ENCODE measurements at places on chromosomes 7 and 10.

DNA sequence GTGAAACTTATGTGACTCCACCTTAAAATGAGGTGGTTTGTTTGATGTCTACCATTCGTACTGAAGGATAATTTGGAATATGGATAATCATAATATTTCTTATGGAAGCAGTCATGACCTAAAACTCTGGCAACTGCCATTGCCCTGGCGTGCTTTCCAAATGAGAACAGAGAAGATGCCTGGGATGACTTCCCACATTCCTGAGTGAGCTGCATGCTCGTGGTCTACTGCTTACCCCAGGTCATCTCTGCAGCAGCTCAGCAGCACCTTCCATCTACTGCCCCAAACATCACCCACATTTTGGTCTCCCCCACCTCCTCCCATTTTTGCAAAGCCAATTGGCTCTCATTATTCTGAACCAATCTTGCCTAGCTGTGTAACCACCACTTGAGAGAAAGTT, 40.1 kb downstream of the LYZL1 start:
- DNase-seq: no peak

DNA sequence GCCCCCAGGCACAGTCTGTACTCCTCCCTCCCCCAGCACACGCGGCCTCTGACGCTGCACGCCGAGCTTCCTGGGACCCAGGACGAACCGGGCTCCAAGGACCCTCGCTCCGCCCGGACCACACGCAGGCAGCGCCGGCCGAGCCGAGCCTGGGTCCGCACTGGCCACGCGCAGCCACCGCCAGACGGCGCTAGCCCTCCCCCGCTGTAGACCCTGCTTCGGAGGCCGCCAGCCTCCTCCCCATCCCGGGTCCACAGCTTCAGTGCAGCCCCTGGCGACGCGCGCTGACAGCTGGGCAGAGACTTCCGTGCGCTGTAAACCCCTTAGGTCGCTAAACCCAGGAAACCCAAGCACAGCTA, 936 bp upstream of the TCERG1L start:
- DNase-seq: no peak

DNA sequence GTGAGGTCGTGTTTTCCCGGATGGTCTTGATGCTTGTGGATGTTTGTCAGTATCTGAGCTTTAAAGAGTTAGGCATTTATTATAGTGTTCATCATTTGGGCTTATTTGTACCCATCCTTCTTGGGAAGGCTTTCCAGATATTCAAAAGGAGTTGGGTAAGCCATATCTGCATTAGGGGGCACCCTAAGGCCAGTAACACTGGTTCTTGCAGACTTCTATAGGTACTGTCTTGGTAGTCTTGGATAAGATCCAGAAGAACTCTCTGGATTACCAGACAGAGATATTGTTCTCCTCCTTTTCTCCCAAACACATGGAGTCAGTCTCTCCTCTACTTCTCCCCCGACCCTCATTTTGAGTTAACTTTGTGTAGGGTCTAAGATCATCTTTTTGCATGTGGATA, 92.8 kb downstream of the SDK1 start:
- DNase-seq: no peak

DNA sequence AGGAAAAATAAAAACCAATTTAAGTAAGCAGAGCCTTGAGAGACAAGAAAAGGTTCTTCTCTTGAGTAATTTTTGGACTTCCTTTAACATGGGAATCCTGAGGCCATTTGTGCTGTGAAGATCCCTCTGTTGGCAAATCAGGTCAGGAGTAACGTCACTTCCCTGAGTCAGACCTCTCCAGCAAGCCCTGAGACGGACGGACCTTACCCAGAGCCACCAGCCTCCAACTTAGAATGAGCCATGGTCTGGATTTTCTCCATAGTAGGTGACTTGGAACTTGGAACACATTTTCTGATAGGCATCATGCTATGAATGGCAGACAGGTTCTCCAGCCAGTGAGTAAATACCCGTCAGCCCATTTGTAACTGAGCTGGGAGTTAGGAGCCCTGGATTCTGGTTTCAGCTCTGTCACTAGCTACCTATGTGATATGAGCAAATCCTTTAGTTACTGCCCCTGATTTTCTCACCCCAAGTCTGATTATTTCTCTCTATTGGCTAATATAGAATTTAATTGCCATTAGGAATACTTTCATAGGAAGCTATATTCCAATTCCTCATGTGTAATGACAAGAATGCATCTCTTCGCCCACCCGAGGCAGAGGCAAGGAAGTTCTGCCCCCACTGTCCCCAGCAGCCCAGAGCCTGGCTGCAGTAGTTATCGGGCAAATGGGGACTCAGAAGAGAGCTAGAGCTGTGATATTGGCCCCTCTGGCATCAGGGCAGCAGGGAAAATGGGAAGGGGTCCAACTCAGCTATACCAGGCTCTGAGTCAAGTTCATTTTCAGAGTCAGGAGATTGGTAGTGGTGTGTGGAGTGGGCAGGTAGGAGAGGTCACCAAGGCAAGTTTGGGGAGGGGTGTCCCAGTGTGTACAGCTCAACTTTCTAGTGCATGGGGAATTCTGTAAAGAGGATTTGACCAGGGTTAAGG, 153.7 kb upstream of the AGK start:
- DNase-seq: no peak

- DNase-seq: no peak
Observed at GRCh38 chr7:17580141-17580540, 281.7 kb downstream of the AHR start.

- DNase-seq: no peak
Observed at GRCh38 chr10:65611592-65611991, 1314.2 kb upstream of the LRRTM3 start.

Measured in chondrocyte (in vitro differentiated cells).